Vagina (tissue), 2 donors: ENCODE measurements at places on chromosomes 6 and 20.

GRCh38 chr6:1321738-1322137 is 9.8 kb downstream of the FOXQ1 start:
- no peak for DNase-seq

GRCh38 chr6:130859161-130859867 is 32.1 kb downstream of the SMLR1 start:
- no peak for DNase-seq

- no peak for DNase-seq
Observed at GRCh38 chr20:10653599-10654249, 20.1 kb downstream of the JAG1 start.

DNA sequence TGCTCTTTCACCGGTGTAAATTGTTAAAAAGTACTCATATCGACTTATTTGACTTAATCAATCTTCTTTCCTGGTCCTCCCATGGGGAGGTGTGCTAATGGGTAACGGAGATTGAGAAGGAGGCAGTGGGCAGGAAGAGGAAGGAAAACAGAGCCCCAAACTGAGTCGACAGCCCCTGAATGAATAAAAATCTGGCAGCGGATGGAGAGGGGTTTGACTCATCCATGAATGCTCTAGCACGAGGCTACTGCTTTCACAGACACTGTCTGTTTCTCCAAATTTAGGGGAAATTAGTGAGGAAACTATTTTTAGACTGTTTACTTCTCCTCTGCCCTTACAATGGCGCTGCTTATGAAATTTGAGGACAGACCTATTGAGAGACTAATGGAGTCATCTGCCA is 142.2 kb upstream of the ATXN1 start:
- no peak for DNase-seq

GRCh38 chr20:19382386-19383340 is 170.2 kb downstream of the SLC24A3 start:
- DNase-seq, result no peak

DNA sequence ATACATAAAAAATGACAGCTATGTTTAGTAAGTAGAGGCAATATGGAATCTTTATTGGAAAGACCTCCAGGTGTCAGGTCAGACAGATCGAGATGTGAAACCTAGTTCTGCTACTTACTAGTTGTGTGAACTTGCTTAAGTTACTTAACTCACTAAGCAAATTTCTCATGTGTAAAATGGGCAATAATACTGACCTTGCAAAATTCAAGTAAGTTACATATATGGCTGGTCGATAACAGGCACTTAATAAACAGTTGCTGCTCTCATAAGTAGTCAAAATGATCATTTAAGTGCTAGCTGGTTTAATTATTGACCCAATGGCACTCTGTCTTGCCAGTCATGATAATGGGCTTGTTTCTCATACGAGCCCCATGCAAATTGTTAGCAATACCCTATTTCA is 46.0 kb downstream of the VGLL2 start:
- DNase-seq, result no peak

DNA sequence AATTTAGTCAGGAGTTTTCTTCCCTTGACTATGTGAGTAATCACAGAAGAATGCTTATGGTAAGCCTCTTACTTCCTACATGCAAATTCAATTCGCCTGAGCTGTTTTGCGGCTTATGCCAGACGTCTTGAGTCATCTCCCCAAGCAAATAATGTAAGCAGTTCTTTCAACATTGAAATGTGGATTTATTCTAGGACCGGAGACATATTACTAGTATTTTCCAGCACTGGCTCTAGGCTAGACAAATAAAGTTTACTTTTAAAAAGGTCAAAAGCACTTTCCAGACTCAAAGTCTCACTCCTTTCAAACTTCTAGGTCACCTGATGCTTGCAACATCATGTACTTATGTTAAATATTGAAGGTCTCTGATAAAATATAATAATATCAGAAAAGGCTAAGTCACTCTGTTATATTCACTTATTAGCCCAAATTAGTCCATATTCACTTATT is 38.1 kb upstream of the NOX3 start:
- DNase-seq, result no peak

DNA sequence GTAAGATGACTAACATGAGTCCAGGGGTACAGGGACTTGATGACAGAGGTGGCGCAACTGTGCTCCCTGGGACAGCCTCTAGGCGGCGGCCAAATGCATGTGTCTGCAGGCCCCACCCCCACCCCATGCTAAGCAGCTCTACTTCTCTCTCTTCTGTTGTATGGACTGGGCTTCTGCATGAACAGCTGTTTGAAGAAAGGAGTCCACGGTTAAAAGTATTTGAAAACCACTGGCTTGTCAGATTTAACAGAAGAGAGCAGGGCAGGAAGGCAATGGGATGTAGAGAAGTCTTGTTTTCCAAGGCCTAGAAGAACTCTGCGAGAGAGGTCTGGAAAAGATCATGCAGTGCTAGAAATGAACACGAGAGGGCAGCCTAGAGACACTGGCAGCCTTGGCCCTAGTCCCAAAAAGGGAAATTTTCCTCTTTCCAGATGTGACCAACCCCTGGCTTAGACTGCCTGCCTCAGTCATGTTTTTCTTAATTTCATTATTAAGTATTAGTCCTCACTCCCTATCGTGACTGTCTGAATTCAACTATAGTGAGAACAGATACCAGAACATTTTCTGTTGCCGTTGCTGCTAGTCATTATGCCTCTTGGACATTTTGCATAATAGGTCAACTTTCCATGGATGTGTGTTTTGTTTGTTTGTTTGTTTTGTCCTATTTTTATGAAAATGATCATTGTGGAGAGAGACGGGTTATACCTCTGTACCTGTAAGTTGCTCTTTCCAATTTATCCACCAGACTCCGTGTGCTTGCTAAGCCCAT is 265.0 kb downstream of the ADGRG6 start:
- no peak for DNase-seq

DNA sequence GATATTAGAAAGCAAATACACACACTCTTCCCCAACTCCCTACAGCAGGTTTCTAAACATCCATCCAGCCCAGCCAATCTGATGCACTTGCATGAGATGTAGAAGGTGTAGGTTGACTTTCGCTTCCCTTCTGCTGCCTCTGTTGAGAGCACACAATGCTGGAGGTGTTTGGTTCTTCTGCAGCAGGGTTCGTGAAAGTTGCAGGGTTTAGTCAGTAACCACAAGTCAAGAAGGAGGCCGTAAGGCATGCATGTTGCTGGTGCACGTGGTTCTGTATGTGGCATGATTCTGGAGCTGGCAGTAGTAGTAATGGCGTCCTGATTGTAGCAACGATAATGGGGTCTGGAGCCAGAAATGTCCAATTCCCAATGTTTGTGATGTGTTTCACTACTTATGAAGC is 53.0 kb downstream of the DEK start:
- no peak for DNase-seq

DNA sequence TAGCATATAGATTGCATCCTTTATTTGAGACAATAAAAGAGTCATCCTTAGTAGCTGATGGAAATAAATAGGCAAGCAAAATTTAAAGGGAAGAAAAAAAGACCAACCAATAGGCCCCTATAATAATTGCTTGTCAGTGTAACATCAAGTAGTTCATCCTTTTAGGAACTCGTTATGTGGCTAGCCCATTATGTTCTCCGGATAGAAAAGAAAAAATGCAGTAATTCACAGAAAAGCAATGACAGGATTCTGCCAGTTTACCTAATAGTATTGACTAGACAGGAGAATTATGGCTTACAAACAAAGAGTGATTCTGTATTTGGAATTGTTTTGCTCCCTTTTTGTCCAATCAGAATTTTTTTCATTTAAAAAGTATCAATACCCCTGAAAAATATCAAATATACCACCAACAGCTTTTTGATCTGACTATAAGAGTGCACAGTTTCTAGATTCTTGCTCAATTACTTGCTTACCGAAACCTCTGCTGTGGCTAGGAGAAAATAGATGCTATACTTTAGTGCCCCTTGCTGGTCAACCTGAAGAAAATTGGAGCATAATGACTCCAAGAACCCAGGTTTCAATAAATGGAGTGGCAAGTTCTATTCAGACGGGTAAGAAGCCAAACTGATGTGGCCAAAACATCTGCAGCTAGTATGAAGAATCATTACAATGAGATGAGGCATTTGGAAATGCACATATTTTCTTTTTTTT is 91.5 kb upstream of the SASH1 start:
- no peak for DNase-seq

GRCh38 chr6:19157486-19157885 is 679.7 kb upstream of the ID4 start:
- DNase-seq, result no peak
